Activated naive CD8-positive, alpha-beta T cell treated with anti-CD3 and anti-CD28 coated beads, Interleukin-2, amount 50 U/mL, for 24 hours (primary cell): ENCODE measurements at places on chromosomes 7 and 10.

DNA sequence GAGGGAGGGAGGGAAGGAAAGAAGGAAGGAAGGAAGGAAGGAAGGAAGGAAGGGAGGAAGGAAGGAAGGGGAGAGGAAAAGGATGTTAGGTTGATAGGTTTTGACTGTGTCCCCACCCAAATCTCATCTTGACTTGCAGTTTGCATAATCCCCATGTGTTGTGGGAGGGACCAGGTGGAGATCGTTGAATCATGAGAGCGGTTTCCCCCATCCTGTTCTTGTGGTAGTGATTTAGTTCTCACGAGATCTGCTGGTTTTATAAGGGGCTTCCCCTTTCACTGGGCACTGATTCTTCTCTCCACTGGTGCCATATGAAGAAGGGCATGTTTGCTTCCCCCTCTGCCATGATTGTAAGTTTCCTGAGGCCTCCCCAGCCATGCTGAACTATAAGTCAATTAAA, 15.1 kb upstream of the NUDCD3 start:
- DNase-seq = no peak

DNA sequence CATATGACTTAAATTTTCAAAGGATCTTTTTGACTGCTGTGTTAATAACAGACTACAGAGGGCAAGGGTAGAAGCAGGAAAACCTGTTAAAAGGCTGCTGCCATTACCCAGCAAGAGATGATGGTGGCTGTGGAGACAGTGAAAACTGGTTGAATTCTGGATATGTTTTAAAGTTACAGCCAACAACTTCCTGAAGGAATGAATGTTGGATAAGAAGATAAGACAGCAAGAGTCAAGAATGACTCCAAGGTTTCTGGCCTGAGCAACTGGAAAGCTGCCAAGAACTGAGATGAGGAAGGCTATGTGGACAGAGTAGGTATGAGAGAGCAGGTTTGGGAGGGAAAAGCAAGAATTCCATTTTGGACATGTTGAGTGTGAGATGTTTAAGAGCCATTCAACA, 19.1 kb downstream of the CNOT4 start:
- DNase-seq = no peak

- DNase-seq = no peak
These were observed 41.9 kb upstream of the IL15RA start for GRCh38 chr10:6019010-6019782.

DNA sequence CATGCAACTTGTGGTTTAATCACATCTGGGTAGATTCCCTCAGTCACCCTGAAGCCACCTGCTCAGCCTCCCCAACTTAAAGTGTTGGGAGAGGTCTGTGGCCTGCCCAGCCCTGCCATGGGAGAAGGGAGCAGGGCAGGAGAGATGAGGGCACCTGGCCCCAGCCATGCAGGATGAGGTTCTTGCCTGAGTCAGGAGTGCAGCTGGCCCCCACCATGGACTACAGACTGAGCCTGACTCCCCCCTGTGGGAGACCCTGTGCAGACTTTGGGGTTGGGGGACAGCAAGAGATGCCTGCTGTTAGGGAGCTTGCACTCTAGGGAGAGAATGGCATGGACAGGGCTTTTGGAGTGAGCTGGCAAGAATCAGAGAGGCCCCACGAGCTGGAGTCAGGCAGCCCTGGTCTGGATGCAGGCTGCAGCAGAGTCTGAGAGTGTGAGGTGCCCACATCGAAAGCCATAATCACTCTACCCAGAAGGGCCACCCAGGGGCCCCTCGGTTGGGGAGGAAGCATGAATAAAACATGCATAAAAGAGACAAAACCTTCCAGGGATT, 34.7 kb upstream of the DPYSL4 start:
- DNase-seq = no peak

DNA sequence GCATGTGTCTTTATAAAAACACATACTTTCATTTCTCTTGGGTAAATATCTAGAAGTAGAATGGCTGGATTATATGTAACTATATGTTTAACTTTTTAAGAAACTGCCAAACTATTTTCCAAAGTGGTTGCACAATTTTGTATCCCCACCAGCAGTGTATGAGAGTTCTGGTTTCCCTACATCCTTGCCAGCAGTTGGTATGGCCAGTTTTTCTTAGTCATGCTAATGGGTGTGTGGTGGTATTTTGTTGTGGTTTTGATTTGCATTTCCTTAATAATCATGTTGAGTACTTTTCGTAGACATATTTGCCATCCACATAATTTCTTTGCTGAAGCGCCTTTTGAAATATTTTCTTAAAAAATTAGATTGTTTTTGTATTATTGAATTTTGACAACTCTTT, 60.3 kb downstream of the NEUROG3 start:
- no peak for DNase-seq

DNA sequence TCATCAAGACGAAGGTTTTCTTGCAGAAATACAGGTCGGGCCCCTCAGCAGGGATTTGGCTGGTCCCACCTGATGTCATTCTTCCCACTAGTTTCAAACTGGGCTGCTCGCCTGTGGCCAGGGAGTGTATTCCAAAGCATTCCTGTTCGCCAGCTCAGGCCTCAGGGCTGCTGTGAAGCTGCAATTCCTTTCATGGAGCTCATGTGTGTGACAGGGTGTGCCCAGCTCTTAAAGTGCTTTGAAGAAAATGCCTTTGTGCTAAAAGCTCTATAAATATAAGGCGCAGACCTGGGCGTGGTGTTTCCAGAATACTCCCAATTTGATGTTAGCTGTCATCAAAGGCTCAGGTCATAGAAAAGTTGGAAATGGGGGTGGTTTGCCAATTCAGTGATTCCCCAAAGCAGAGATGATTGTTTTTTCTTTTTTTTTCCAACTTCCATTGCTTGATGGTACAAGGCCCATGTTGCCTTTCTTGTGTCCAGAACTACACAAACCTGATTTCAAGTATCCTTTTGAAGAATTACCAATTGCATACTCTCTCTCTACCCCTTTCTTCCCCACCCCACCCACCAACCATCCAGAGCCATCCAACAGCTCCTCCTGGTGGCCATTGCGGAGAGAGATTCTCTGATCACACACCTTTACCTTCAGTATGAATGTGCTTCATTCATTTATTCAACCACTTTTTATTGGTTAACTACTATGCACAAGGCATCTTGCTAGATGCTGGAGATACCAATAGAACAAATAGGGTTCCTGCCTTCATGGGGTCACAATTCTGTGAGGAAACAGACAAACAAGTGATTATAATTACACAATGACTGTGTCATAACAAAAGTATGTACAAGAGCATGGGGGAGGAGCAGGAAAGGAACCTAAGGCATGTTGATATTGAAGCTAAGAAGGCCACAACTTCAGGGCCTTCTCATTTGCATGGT, 297.3 kb upstream of the LYZL1 start:
- DNase-seq = peak; percentile 47

DNA sequence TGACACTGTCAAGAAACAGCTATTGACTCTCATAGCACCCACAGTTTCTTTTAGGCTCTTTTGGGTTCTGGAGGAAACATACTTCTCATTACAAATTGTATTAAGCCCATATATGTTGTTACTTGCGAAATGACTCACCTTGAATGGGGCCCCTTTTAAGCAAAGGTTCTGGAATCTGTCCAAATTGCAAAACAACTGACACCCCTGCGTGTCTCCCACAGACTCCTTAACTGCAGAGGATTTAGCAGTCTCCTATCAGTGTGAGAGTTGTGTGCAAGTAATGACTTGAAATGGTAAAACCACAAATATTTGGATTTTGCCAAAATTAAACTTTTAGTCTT, 192.3 kb downstream of the DNAJC1 start:
- no peak for DNase-seq

GRCh38 chr10:125002423-125003145, 60.7 kb downstream of the ZRANB1 start:
- no peak for DNase-seq

- no peak for DNase-seq
These were observed 6.0 kb upstream of the GNB2 start for GRCh38 chr7:100667331-100668068.
